Sigmoid colon (tissue), 7 donors: ENCODE measurements at places on chromosomes 4 and X. TPM values are rescaled to one million over a fixed set of nuclear protein-coding genes. Genes with fewer than 3 reads are reported as not detected.
A peak's percentile ranks its signal among the peaks of the same experiment; 100 is the strongest.

DNA sequence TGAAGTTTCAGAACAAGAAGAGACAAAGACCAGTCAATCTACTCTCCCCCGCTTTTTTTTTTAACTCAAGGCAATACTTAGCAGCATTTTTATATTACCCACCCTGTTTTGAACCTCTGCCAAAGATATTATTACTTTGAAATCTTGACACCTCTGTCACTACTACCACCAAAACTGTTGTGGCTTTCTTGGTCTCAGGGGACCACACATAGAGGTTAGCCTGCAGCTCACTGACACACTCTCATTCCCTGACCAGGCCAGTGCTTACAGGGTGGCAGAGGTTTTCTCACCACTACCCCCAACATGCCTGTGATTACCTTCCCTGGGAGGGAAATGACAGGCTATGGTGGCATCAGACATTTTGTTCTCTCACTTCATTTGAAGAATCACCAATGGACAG is 137.4 kb upstream of the STIM2 start:
- DNase-seq: no peak

- DNase-seq: peak; percentile 82
These were observed 278 bp downstream of the RELL1 start for GRCh38 chr4:37685823-37686372.

DNA sequence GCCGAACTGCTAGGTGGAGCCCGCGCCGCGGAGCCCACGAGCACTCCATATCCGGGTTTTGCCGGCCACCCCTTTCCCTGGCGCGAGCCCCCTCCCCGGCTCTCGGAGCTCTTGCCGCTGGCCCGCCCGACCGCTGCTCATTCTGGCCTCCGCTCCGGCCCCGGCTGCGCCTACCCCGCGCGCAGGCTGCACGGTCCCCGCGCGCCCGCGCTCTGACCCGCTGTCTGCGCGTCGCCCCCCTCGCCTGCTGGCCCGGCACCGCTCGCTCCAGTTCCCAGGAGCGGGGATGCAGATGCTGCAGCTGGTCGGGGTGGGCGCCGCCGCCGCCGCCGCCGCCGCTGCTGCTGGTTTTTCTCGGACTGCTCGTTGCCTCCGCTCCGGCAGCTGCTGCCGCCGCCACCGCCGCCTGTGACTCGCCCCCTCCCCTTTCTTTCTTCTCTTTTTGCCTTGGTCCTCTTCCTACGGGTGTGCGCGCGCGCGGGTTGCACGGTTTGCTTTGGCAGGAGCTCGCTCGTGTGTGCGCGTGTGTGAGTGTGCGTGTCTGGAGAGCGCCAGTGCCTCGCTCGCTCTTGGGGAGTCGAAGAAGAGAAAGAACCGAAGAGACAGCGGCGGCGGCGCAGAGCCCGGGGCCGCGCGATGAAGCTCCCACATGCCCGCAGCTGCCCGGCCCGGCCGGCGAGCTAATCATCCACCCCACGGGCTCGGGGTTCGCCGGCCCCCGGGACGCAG is at the start of gene ADGRL3:
Gene ADGRL3 (plus strand): TSS at position 140 of the 729 bp plus-strand sequence.
- peak; percentile 52 for DNase-seq

DNA sequence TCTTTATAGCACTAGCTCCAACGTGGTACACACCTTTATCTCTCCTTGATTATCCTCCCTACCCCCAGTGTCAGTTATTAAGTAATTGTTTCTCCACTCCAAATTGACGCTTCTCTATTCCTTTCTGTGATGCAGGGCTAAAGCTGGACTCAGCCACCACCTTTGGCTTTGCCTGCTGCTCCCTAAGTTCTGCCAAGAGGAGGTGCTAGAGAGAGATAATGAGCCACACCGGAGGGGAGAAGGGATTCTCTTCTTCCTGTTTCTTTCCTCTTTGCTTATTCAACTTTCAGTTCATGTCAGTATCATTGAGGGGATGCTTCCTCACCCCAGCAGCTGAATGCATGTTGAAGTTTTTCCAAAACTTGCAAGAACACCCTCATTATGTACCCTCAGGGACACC is 176.5 kb downstream of the GBA3 start:
- no peak for DNase-seq

DNA sequence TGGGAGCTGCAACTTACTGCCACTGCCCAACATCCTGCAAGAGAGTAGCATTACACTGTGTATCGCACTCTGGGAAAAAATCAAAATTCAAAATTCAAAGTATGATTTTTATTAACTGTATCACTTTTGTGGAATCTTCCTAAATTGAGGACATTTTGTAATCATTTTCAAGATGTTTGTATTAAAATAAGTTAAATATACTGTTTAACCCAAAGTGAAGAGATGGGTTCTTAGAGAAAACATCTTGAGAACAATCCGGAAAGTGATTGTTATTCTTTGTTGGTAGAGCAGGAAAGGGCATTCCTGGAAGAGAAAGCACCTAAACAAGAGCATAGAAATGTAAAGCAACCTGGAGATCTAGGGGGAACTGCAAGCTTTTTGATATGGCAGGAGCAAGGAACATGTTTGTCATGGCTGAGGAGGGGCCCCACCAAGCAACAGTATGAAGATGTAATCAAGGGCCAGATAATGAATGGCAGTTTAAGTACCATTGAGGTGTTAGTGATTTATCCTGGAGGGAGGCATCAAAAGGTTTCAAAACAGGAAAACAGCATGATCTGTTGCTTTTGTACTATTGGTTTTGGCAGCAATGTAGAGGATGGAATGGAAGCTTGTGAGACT is 14.1 kb upstream of the SEC24D start:
- no peak for DNase-seq

Gene KCNE5
- total RNA-seq: 0.33 TPM

Gene CFAP47
- 0.14 TPM for total RNA-seq

DNA sequence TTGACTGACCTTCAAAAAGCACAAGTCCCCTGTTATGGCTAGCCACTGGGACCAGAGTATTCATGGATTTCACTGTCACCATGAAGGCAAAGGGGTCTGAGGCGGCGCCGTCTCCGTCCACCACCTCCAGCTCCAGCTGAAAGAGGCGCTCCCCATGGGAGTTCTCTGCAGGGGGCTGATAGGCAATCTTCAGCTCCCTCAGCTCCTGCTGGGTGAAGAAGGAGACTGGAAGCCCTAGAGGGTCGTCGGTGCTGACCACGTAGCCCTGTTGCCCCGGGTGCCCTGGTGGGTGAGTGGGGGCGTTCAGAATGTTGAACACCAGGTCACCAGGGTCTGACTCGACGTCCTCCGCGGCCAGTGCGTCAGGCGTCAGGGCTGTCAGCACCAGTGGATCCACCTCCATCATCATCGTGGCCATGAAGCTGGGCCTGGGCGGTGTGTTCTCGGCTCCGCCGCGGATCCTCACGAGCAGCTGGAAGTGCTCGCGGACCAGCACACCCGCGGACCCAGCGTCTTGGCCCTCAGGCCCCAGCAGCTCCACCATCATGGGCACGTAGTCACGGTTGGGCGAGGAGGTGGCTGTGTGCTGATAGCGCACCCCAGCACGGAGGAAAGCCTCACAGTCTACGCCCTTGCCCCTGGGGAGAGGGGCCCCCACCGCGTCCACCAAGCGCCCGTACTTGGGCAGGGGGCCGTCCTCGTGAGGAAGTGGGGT is 987 bp downstream of the FREM3 start:
- no peak for DNase-seq

DNA sequence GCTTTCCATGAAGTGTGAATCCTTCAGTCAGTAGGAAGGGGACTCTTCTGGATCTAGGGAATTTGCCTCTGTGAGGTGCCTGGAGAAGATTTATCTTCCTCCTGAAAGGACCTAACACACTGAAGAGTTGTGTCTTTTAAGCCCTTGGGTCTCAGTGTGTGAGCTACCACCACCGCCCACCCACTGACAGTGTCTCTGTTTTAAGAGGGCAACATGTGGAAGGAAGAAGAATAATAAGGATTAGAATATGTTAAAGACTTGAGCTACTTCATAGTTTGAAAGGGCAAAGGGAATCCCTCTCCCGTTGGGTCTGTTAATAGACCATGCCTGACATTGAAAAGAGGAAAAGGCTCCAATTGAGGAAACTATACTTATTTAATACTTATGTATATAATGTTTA is 64.3 kb upstream of the TLR2 start:
- no peak for DNase-seq
